EL (cell line): ENCODE measurements at places on chromosomes 3 and 15.

GRCh38 chr3:43287500-43287873, 1.1 kb downstream of the SNRK start:
- peak; percentile 14 for DNase-seq

DNA sequence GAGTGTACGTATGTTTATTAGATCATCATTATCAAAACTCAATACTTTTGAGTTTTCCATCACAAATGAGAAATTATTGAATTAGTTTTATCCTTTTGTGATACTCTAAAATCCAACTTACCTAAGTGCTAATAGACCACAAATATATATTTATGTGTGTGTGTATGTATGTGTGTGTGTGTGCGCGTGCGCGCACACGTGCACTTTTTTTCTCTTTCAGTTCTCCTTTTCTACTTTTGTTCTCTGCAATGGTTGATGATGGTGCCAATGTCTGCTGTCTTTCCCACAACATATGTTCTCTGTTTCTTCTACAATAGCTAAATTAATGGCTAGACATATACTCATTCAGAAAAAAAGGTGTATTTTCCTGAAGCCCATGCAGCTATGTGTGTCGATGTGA, 571.6 kb upstream of the ARPP21 start:
- DNase-seq = no peak

- no peak for DNase-seq
Observed at GRCh38 chr3:193330555-193331204, 47.9 kb downstream of the ATP13A5 start.

DNA sequence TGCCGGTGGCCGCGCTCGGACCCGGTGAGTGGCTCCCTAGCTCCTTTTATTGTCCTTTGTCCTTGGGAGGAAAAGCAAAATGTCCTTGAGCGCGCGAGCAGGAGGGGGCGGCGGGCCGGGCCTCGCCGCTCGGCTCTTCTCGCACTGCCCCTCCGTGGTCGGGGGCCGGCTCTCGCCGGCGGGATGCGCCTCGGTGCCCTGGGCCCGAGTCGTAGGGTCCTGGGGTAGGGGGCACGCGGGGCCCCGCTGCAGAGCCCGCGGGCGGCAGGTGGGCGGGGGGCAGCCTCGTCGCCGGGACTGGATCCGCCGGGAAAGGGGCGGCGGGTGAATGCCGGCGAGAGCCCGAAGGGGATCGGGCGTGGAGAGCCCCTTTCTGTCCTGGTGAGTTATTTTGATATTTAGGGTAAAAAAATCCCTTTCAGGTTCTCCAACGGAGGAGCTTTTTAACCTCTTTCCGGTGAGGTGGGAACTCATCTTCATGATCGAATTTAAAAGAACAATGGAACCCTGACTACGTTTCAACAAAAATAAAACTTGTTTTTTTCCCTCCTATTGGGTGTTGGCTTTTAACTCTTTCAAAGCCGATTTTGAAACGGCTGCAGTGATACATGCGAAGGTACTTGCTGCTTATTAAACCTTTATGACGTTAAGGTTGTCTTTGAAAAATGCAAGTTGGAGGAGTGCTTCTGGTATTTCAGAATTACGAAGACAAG, 16.8 kb upstream of the CHD2 start:
- DNase-seq = no peak

- no peak for DNase-seq
Observed at GRCh38 chr3:34725774-34726173, 913.6 kb upstream of the ARPP21 start.

DNA sequence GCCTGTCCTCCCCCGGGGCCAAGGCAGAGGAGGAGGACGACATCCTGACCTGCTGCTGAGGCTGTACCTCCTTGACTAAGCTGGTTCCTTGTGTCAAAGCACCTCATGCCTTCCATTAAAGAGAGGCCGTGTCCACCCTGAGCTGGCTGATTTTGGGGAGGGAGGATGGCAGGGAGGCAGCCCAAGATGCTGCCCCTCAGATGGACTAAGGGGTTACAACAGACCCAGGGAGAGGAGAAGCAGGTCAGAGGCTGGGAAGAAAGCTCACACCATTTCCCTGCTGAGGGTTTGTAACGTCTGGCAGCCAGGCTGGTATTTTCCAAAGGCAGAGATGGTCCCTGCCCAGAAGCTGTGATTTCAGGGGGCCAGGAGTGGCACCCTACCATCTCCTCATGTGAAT, 2.7 kb upstream of the ITIH3 start:
- no peak for DNase-seq

GRCh38 chr15:48325400-48325799, 5.8 kb upstream of the DUT start:
- no peak for DNase-seq

DNA sequence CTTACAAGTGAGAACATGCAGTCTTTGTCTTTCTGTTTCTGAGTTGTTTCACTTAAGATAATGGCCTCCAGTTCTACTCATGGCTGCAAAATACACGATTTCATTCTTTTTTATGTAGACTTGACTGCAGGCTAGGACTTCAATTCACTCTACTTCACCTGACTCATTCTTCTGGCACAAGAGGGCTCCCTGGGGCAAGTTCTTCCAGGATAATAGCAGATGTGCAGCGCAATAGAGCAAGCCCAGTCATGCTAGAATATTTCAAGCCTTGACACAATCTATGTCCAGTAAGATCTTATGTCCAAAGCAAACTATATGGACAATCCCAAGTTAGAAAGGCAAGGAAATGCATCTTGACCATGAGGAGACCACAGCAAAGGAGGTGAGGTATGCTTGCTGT, 211.7 kb upstream of the GADL1 start:
- DNase-seq = peak; percentile 86

- DNase-seq = no peak
Observed at GRCh38 chr15:49877117-49877872, 241.7 kb downstream of the ATP8B4 start.

DNA sequence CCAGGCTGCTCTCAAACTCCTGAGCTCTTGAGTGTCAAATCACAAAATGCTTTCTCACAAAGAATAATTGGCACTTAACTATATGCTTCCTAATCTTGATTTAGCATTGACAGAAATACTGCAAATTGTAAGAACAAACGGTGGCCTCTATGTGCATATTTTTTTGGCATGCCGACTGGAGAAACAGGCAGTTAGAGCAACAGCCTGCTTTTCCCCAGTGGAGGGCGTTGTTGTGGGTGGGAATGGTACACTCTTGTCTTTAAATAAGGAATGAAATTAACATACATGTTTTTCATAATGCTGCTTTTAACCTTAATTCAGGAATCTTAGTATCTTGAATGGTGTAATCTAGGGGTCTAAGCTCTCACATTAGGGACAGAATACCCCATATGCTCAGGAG, 31.1 kb upstream of the SV2B start:
- DNase-seq = no peak

DNA sequence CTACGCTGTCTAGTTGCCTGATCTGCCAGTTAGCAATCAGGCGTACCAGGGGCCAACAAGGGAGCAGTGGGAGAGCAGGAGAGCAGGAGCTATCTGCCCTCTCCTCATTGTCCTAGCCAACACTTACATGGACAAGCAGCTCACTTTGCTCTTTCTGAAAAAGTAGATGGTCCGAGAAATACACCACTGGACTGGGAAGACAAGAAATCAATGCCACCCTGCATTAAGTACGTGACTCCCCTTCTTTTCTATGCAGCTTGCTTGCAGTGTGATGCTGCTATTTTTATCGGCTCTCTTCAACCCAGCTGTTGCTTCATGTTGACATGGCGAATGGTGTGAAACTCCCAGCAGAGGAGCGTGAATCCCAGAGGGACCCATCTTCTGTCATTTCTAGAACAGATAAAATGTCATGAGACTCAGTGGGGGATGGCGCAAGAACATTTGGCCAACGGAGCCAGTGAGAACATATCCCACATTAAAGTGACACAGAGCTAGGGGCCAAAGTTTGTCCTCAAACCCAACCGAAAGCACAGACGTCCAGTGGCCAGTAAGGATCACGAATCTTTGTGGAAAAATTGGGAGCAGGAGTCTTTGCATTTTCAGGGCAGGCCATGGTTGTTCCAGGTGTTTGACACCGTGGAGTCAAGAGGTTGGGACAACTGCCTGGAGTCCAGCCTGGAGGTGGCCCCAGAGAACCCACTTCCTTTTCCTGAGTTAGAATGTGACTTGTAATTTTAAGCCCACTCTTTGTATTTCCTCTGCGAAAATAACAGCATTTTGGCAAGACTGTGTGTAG, 53.7 kb upstream of the MEF2A start:
- DNase-seq = no peak

DNA sequence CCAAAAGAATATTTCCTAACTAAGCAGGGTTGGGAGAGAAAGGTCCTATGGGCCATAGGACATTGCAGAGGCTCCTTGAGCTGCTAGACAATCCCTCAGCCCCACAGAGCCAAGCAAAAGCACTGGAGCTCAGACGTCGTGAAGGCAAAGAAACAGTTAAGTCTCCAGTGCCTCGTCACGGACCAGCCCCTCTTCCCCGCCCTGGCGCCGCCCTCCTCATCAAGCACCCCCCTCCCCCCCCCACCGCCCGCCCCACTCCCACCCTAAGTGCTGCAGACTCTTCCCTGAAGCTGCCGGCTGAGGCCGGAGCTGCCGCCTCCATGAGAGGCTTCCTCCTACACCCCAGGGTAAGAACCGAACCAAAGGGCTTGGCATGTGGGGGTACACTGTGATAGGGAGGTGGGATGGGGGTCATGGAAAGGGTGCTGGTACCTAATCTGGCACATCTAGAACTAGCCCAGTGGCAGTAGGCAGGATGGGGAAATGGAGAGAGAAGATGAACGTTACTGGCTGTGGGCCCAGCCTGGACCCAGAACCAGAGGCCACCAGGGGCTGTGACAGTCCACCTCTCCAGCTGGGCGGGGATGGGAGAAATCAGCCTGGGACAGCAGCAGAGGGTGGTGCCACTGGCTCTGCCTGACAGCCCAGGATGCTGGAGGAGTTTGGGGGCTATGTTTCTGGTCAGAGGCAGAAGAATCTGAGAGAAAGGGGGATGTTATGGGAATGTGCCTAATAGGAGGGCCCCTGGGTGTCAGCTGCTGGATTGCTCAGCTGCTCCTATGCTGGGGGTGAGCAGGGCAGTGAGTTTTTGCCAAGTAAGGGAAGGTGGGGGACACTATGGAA, at the start of gene MAP1A:
Gene MAP1A (plus strand): TSS at position 255 of the 843 bp plus-strand sequence. CDS start 3,866 bp downstream, outside the sequence.
- DNase-seq = peak; percentile 58
